ENCODE measurements at places on chromosomes 5 and 9. TPM values are rescaled to one million over a fixed set of nuclear protein-coding genes. Genes with fewer than 3 reads are reported as not detected.

The PCSK5 gene
- total RNA-seq: 2.0 TPM

The GM2A gene
- 12.0 TPM for total RNA-seq

The SLC4A9 gene
- total RNA-seq: not detected

The SIT1 gene
- 76.9 TPM for total RNA-seq

The SOWAHA gene
- total RNA-seq: not detected

The LRRC70 gene
- 4.6 TPM for total RNA-seq

The NACC2 gene
- total RNA-seq: 4.8 TPM

The CARTPT gene
- total RNA-seq: not detected

The ENTREP1 gene
- not detected for total RNA-seq

The NKD2 gene
- not detected for total RNA-seq

The IFNK gene
- total RNA-seq: not detected
